Stomach (tissue), 19 donors: ENCODE measurements at places on chromosomes 5 and 9. TPM values are rescaled to one million over a fixed set of nuclear protein-coding genes. Genes with fewer than 3 reads are reported as not detected.

- H3K4me1 ChIP-seq, result no peaks in the 10 kb centered on the region
- H3K36me3 ChIP-seq, result peaks cover 10% of the 10 kb centered on the region
- H3K27ac ChIP-seq, result no peak overlapping the region
Measured at GRCh38 chr5:151274666-151275065, 21.7 kb downstream of the GM2A start.

DNA sequence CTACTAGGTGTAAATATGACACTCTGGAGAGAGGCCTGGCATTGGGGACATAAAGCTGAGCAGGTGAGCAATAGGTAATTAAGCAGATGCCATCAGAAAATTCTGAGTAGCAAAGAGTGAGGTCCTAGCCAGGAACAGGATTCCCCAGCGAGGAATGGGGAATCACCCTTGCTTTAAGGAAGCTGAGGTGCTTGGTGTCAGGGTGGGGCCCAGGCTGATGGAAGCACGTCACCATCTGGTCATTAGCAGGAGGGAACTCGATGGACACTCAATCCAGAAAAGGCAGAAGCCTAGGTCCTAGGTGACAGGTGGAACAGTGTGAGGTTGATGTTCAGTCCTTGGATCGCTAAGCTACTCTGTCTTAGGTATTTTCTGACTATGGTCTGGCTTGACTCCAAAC lies 562.7 kb upstream of the DAP start:
- no peak overlapping the region for H3K27ac ChIP-seq
- H3K4me1 ChIP-seq, result peaks cover 16% of the 10 kb centered on the region
- DNase-seq, result no peak
- H3K27me3 ChIP-seq, result no peaks in the 10 kb centered on the region
- H3K36me3 ChIP-seq, result no peaks in the 10 kb centered on the region

DNA sequence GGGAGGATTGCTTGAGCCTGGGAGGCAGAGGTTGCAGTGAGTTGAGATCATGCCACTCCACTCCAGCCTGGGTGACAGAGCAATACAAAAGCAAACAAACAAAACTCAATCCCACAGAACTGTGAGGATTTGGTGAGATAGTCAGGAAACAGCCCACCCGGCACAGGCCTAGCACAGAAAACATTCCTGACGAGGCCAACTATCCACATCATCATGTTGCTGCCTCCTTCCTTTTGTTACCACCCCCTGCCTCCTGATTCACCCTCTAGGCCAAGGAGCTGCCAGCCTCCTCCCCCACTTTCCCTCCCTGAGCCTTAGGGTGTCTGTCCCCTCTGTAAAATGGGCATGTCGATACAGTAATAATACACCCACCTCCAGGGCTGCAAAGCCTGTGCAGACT lies 39.0 kb downstream of the STK10 start:
- no peak for DNase-seq
- no peaks in the 10 kb centered on the region for H3K27me3 ChIP-seq
- peaks cover 36% of the 10 kb centered on the region for H3K36me3 ChIP-seq
- H3K4me1 ChIP-seq, result peaks cover 21% of the 10 kb centered on the region
- no peak overlapping the region for H3K4me3 ChIP-seq

GRCh38 chr9:135670721-135671590 lies 7.8 kb downstream of the LCN9 start:
- no peak for DNase-seq
- no peaks in the 10 kb centered on the region for H3K4me1 ChIP-seq
- no peaks in the 10 kb centered on the region for H3K36me3 ChIP-seq
- H3K27ac ChIP-seq, result no peak overlapping the region

GRCh38 chr5:43352131-43352530 lies 38.9 kb upstream of the HMGCS1 start:
- DNase-seq, result no peak
- H3K27ac ChIP-seq, result no peak overlapping the region
- H3K36me3 ChIP-seq, result no peaks in the 10 kb centered on the region
- H3K4me1 ChIP-seq, result no peaks in the 10 kb centered on the region
- H3K27me3 ChIP-seq, result no peaks in the 10 kb centered on the region

- H3K4me1 ChIP-seq, result no peaks in the 10 kb centered on the region
- H3K4me3 ChIP-seq, result no peak overlapping the region
- no peaks in the 10 kb centered on the region for H3K27me3 ChIP-seq
- H3K27ac ChIP-seq, result no peak overlapping the region
Measured at GRCh38 chr5:137069358-137069757, 429.8 kb downstream of the SPOCK1 start.

Gene TAF11L4
- not detected for total RNA-seq

Gene ADRA1B
- 0.45 TPM for total RNA-seq

Gene TMEM8B
- 11.6 TPM for total RNA-seq

Gene PAEP
- total RNA-seq, result not detected

- H3K4me1 ChIP-seq, result no peaks in the 10 kb centered on the region
- no peaks in the 10 kb centered on the region for H3K27me3 ChIP-seq
- H3K4me3 ChIP-seq, result no peak overlapping the region
- H3K27ac ChIP-seq, result no peak overlapping the region
- no peaks in the 10 kb centered on the region for H3K36me3 ChIP-seq
Measured at GRCh38 chr9:92385001-92385400, 19.4 kb downstream of the OGN start.

DNA sequence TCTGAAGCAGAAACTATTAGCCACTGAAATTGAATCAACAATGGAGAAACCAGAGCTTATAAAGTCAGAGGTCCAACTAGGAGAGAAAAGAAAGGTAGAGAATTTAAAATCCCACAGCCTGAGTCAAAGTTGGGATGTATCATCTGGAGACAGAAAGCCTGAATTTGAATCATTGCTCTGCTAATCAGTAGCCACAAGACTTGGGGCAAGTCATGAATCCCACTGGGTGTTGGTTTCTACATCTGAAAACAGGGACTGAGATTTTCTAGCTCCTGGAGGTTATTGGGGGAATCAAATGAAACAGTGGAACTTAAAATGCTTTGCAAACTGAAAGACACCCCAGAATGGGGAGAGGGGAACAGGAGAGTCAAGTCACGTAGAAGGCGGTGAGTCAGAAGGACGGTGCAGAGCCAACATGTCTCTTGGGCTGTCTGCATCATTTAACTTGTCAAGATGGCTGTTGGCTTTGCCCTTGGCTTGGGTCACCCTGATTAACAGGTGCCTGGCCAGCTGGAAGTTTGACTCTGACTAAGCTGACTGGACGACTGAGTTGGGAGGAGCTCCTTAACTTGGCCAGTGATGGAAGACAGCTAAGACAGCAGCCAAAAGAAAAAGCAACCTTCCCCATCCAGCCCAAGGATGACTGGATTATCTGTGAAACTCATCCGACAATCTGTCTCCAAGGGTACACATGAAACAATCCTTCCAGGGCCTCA lies 60.6 kb upstream of the ADRA1B start:
- H3K27me3 ChIP-seq, result peaks cover 5% of the 10 kb centered on the region
- H3K4me1 ChIP-seq, result no peaks in the 10 kb centered on the region
- H3K36me3 ChIP-seq, result no peaks in the 10 kb centered on the region
- H3K4me3 ChIP-seq, result no peak overlapping the region
- H3K27ac ChIP-seq, result no peak overlapping the region
- DNase-seq, result no peak

- H3K27ac ChIP-seq, result no peak overlapping the region
- H3K4me1 ChIP-seq, result no peaks in the 10 kb centered on the region
- no peaks in the 10 kb centered on the region for H3K36me3 ChIP-seq
- H3K27me3 ChIP-seq, result no peaks in the 10 kb centered on the region
Measured at GRCh38 chr5:18394443-18394804, 760.2 kb downstream of the TAF11L14 start.

Gene PCA3
- 0.73 TPM for total RNA-seq

Gene DOCK2
- 11.6 TPM for total RNA-seq

DNA sequence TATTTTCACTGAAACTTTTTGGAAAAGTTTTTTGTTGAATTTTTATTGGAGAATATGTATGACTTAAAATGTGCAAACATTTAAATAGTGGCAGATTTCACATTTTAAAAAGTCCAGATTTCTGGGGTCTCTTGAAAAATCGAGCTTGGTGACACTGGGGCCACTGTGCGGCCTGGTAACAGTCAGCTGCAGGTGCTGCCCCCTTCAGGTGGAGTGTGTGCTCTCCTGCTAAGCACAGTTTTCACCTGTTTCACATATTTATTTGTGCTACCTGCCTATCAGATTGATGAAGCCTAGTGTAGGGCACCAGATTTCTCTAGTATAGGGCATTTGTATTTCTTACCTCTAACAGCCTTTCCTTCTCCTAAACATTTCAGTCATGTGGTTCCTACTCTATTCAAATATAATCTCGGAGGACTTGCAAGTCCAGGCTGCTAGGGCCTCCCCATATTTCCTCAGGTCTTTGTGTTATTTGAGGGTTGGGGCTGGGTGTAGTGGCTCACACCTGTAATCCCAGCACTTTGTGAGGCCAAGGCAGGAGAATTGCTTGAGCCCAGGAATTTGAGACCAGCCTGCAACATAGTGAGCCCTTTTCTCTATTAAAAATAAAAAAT lies 95.8 kb upstream of the KLF9 start:
- H3K36me3 ChIP-seq, result no peaks in the 10 kb centered on the region
- DNase-seq, result peak; percentile 56
- H3K4me1 ChIP-seq, result no peaks in the 10 kb centered on the region
- H3K27ac ChIP-seq, result no peak overlapping the region
- H3K4me3 ChIP-seq, result no peak overlapping the region

- no peaks in the 10 kb centered on the region for H3K36me3 ChIP-seq
- peak; percentile 5 for DNase-seq
- H3K4me1 ChIP-seq, result no peaks in the 10 kb centered on the region
- H3K27me3 ChIP-seq, result no peaks in the 10 kb centered on the region
- no peak overlapping the region for H3K27ac ChIP-seq
Measured at GRCh38 chr9:102855641-102856040, 139.5 kb upstream of the CYLC2 start.
